ENCODE measurements at places on chromosomes 13 and 19. TPM values are rescaled to one million over a fixed set of nuclear protein-coding genes. Genes with fewer than 3 reads are reported as not detected.

GRCh38 chr13:99215184-99215830 is 14.7 kb downstream of the UBAC2 start:
- no peak for DNase-seq

DNA sequence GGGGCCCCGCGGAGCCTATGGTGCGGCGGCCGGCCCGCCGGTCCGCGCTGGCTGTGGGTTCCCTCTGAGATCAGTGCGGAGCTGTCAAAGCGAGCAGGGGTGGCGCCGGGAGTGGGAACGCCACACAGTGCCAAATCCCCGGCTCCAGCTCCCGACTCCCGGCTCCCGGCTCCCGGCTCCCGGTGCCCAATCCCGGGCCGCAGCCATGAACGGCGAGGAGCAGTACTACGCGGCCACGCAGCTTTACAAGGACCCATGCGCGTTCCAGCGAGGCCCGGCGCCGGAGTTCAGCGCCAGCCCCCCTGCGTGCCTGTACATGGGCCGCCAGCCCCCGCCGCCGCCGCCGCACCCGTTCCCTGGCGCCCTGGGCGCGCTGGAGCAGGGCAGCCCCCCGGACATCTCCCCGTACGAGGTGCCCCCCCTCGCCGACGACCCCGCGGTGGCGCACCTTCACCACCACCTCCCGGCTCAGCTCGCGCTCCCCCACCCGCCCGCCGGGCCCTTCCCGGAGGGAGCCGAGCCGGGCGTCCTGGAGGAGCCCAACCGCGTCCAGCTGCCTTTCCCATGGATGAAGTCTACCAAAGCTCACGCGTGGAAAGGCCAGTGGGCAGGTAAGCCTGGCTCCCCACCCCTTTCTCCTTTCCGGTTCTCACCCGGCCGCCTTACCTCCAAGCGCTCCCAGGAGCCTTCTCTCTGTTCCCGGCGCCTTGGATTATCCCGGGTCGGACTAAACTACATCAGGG is at the start of gene PDX1:
PDX1 (plus strand) TSS at position 67 of the 743 bp plus-strand sequence; CDS start at position 206, 139 bp downstream.
- no peak for DNase-seq

- DNase-seq: no peak
These were observed 46.2 kb downstream of the RFXAP start for GRCh38 chr13:36865265-36865664.

DNA sequence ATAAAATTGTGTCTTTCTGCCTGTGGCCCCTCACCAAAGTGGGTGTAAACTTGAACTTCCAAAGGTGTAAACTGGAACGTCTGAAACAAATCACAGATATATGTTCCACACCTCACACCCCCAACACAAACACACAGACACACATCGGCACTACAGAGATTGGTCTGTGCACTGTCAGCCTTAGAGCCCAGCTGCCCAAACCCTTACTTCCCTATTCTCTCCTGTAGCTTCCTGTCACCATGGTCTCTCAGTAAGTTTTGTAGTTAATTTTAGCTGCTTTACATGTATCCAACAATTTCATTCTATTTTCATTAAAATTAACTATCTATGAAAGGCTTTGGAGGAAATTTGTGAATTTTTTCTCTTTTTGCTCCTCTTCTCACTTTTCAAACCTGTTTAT is 5.4 kb downstream of the TM9SF2 start:
- DNase-seq: no peak

GRCh38 chr13:31970231-31970930 is 61.2 kb upstream of the FRY start:
- DNase-seq: no peak

- no peak for DNase-seq
These were observed 535.8 kb upstream of the KLHL1 start for GRCh38 chr13:70644052-70644451.

DNA sequence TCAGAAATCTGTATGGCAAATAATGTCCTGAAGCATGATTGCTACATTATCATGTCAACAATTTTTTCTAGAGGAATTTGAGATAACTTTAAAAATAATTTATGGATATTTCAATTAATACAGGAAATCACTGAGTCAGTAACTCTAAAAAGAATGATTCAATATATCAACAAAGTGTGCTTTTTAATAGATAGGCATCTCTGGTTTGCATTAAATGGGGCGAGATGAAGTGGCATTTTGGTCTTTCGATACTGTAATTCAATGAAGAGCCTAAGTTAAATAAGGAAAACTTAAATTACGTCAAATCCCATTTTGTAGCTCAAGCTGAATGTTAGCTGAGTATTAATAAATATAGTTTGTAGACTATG is 342.8 kb downstream of the DACH1 start:
- no peak for DNase-seq

DNA sequence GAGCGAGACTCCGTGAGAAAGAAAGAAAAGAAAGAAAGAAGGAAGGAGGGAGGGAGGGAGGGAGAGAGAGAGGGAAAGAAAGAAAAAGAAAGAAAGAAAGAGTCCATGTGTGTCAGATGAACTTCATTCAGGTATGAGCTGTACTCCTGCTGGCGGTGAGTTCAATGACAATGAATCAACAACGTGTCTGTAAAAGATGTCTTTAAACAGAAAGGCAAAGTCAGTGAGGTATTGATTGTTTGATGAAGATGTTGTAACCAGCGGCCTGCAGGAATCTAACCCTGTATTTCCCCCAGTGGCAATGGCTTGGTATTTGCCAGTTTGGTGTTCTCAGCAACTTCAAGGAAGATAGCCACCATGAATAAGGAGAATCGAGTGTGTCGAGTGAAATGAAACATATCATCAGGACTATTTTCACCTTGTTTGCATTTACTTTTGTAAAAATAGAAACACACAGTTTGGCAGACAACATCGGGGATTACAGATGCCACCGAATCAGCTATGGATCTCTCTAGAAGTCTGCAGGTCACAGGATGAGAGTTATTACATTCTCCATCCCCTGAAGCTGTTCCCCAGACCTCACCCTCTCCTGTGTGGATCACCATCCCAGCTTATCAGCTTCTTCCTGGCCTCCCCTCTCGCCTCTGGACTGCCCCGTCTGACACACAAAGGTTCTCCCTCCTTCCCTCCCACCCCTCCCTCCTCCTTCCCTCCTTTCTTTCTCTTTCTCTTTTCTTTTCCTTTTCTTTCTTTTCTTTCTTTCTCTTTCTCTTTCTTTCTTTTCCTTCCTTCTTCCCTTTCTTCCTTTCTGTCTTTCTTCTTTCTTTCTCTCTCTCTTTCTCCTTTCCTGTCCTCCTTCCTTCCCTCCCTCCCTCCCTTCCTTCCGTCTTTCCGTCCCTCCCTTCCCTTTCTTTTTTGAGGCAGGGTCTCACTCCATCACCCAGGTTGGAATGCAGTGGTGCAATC is 8.2 kb upstream of the SBK3 start:
- DNase-seq: no peak

GRCh38 chr13:26051231-26051656 is 572 bp downstream of the SHISA2 start:
- DNase-seq: no peak

- DNase-seq: no peak
These were observed 1.8 kb downstream of the ZNF114 start for GRCh38 chr19:48271531-48272151.

- no peak for DNase-seq
These were observed 185.7 kb downstream of the VWA8 start for GRCh38 chr13:41775251-41775650.

- no peak for DNase-seq
These were observed 579 bp downstream of the ZNF566 start for GRCh38 chr19:36488846-36489117.

DNA sequence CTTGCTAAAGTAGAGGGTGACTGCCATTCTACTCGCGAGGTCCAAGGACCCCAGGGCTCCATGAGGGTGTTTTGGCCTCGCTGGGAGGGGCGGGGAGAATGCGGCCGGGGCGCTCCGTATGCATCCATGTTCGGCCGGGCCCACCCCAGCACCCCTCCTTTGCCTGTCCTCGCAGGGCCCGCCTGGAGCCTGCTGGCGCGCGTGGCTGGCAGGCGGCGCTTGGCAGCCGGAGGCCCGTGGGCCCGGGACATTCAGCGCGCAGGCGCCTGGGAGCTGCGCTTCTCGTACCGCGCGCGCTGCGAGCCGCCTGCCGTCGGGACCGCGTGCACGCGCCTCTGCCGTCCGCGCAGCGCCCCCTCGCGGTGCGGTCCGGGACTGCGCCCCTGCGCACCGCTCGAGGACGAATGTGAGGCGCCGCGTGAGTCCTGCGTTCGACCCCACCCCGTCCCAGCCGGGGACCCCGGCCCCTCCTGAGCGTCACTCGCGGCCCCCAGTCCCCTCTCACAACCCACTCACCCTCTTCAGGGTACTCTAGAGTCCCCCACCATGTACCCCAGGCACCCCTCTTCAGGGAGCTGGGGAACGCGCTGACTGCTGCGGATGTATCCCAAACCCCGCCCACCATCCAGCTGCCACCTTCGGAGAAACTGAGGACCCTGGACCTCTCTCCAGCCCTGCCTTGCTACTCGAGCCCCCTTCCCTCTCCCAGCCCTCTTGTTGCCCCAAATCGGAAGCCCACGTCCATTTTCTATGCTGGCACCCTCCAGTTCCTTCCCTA is 4.1 kb downstream of the DLL3 start:
- DNase-seq: no peak

SIGLEC8 gene
- total RNA-seq: 1.4 TPM

TRAPPC2B gene
- total RNA-seq: 22.9 TPM

PSPC1 gene
- total RNA-seq: 76.8 TPM

GGACT gene
- total RNA-seq: 2.6 TPM

VSIG10L gene
- total RNA-seq: 0.47 TPM

ALOX5AP gene
- total RNA-seq: 71.1 TPM

CD177 gene
- 0.72 TPM for total RNA-seq

LRRC63 gene
- total RNA-seq: not detected

APLP1 gene
- 1.9 TPM for total RNA-seq

ADGRL1 gene
- 18.0 TPM for total RNA-seq

KLK6 gene
- total RNA-seq: not detected

TUBA3C gene
- not detected for total RNA-seq

FUZ gene
- 10.2 TPM for total RNA-seq
